Left colon (tissue), 2 donors: ENCODE measurements at places on chromosomes 12 and 14. TPM values are rescaled to one million over a fixed set of nuclear protein-coding genes. Genes with fewer than 3 reads are reported as not detected.

DNA sequence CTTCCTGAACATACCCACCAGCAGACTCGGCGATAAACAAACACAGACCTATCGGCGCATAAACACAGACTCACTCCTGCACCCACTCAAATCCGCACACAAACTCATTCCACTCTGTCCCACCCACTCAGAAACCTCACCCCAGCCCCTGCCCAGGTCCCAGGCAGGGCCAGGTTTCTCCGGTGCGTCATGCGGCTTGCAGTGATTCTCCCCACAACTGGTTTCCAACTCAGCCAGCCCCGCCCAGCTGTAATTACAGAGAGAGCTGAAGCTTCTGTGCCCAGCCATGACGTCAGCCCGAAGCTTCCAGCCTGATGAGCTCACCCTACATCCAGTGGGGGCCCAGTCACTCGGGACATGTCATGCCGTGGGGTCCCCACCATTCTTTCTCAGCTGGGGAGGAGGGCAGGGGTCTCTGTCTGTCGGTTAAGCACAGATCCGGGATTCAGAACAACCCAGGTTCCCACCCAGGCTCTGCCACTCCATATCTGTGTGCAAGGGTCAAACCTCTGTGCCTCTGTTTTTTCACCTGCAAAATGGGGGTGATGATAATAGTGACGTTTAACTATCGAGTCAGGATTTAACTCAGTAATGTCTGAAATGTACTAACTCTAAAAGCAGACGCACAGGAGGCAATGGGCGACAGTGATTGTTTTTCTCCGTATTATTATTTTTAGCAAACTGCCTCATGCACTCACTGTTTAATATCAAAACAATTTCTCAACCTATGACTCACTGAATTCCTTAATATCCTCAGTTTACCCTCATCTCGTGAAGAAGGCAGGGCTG is 2.3 kb upstream of the HSPB8 start:
- DNase-seq, result peak; percentile 67

DNA sequence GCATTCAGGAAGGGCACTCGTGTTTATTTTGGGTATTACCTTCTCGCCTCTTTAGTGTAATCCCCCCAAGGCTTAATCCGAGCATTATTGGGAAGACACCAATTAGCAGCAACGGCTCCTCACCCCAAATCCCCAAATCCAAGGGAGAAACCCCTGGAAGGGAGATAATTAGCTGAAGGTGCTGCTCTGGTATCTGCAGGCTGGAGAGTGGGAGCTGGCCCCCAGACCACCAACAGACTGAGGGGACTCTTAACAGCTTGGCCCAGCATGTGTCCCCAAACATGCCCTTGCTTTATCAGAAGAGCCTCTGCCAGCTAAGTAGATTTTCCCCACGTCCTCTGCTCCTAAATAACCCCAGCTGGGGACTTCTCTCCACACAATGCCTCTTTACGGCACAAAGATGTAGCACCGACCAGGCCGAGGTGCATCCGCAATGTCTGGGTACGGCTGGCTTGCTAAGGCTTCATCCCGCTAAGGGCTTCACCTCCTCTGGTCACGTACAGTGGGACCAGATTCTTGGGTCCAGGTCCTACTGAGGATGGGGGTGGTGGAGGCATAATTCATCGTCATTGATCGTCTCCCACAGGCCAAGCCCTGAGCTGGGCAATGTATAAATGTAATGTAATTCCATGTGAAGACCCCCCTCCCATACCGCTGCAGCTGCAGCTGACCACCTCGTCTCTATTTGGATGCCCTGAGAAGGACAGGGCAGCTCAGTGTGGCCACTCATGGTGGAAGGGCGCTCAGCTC is 123.7 kb upstream of the GSC start:
- DNase-seq, result peak; percentile 20

DNA sequence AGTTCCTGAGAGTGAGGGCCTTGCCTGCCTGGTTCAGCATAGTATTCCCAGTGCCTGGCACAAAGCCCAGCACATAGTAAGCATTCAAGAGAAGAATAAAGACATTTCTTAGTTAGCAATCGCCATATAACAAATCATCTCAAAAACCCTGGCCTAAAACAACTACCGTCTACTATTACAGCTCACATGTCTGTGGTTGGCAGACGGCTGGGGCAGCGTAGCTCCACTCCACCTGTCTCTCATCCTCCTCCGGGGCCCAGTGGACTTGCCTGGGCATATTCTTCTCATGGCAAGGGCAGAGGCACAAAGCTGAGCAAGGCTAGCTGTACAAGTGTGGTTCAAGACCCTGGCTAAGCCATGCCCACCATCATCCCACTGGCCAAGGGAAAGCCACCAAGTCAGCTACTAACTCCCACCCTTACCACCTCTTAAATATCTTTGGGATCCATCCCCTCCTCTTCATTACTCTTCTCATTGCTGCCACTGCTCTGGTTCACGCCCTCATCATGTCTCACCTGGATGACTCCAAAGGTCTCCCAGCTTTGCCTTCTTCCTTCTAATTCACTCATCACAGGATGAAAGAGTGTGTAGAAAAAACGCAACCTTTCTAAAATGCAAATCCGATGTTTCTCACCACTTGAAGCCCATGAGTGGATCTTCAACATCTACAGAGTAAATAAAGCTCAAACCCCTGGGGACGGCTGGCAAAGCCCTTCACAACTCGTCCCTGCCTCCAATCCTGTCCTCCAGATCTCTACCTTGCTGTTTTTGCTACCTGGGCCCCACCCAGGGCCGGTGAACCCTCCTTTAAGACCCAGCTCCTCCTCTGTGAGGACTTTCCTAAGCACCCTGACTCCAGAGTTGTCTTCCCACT is 10.4 kb downstream of the TMEM229B start:
- no peak for DNase-seq

- peak; percentile 12 for DNase-seq
Observed at GRCh38 chr14:26730929-26731618, 133.2 kb upstream of the NOVA1 start.

- DNase-seq, result no peak
Observed at GRCh38 chr12:66638666-66639065, 40.2 kb downstream of the GRIP1 start.

GRCh38 chr12:119682639-119683252 is 14.8 kb downstream of the PRKAB1 start:
- DNase-seq, result no peak

GRCh38 chr14:59306775-59307174 is 118.3 kb downstream of the DAAM1 start:
- no peak for DNase-seq

GRCh38 chr12:110270125-110270962 is 10.7 kb upstream of the ATP2A2 start:
- DNase-seq, result no peak

GRCh38 chr12:76290963-76291859 is 57.0 kb downstream of the BBS10 start:
- no peak for DNase-seq

DNA sequence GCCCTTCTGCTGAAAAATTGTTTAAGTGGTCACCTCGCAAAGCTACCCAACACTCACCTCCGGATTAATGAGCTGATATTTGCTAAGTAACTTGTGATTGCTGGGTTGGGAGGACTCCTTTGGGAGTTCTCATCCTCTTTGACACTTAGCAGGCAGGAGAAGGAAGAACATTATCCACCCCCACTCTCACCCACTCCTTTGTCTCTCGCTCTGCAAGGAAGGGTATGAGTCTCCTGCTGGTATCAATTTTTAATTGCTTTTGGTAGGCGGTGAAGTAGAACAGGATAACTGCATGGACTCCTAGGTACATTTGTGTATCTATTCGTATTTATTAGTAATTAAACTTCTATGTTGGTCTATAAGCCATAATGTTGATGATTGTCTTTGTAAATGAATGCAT is 6.9 kb upstream of the ABHD12B start:
- no peak for DNase-seq

GRCh38 chr14:44912041-44912869 is 49.5 kb downstream of the KLHL28 start:
- no peak for DNase-seq

GRCh38 chr14:104579507-104579906 is at the start of gene C14orf180:
TSS of gene C14orf180 (plus strand) at chr14:104579764. CDS start at chr14:104586431, 6,667 bp downstream.
- no peak for DNase-seq

- no peak for DNase-seq
Observed at GRCh38 chr12:57477710-57478681, 1.7 kb downstream of the ARHGAP9 start.

DNA sequence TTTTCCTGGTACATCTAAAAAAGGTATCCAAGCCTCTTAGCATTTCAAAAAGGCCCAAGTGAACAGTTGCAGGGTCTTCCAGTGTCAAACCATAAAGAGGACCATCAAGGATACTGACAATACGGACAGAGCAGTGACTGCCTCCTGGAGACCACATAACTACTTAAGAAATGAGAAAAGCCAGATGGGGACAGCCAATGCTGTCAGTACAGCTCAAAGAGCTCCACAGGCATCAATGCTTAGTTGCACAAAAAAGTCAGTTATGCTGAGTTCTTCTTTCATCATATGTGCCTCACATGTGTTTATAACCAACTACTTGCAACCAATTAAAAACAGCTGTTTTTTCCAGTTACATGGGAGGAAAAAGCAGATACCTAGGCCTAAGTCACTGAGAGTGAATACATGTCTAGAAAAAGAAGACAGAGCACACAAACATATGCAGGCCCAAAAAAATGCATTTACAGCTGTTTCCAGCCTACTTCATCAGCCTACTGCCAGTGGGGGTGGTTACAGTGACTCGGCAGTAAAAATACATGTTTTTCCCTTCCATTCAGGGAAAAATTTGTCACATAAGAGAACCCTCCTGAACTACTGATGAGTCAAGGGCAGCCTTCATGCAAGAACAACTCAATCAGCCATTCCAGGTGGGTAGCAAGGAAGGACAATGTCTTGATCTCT is 84.0 kb downstream of the DCAF5 start:
- no peak for DNase-seq

ANKRD33 gene
- not detected for total RNA-seq

RGS6 gene
- 0.43 TPM for total RNA-seq

KERA gene
- not detected for total RNA-seq

MSRB3 gene
- 5.7 TPM for total RNA-seq

FLRT2 gene
- 7.5 TPM for total RNA-seq
